Ammon's horn (tissue), 1 donor: ENCODE measurements at places on chromosomes 5 and 9.

- DNase-seq, result no peak
Observed at GRCh38 chr5:123433596-123433995, 10.4 kb upstream of the CEP120 start.

DNA sequence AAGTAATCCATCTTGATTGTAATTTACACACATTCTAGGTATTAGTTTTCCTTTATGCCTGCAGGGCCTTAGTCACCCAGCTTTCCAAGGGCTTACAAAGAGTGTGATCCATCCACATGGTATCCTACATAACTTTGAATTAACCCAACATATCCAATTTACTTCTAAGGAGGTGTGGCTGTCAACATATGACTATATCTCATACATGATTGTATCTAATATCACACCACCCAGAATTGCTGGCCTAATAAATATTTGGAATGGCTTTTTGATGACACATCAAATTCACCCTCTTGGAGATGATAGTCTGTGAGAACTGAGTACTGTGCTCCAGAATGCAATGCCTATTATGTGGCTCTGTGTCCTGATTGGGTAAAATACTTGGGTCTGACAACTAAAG, 363.3 kb upstream of the GRIN3A start:
- no peak for DNase-seq

GRCh38 chr5:157182143-157182757, 1.6 kb downstream of the ITK start:
- DNase-seq, result no peak

DNA sequence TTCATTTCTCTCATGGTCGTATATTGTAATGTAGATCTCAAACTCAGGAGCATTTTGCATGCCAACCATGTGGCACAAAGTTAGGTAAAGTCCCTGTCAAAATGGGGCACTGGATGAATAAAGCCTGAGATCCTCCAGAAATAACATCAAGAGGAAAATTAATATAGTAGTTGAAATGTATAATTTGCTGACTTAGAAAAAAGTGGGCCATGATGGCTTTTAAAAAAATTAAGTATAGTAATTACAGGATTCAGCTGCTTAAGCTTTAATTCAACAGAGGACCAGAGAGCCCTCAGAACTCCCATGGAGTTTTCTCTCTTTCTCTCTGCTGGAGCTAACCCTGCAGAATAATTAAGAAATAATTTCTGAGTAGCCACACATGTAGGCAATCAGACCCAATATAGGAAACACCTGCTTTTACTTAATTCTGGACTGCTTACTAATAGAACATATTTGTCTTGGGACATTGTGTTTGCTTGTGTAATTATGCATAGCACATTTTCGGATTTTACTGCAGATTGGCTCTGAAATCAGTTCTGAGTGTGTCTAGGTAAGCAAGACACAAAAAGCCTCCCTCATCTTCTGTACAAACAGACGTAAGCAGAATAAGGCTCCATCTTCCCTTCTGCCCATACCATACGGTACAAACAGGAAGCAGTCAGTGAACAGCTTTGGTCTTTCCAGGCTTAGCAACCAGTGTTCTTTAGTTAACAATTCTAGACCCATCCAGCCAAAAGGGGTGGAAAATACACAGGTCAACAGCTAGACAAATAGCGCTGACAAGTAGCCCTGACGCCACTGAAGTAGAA, 26.5 kb upstream of the PCSK1 start:
- no peak for DNase-seq

- DNase-seq, result no peak
Observed at GRCh38 chr5:622359-622758, 10.2 kb downstream of the CEP72 start.

GRCh38 chr9:37364751-37365360, 57.6 kb upstream of the GRHPR start:
- no peak for DNase-seq

DNA sequence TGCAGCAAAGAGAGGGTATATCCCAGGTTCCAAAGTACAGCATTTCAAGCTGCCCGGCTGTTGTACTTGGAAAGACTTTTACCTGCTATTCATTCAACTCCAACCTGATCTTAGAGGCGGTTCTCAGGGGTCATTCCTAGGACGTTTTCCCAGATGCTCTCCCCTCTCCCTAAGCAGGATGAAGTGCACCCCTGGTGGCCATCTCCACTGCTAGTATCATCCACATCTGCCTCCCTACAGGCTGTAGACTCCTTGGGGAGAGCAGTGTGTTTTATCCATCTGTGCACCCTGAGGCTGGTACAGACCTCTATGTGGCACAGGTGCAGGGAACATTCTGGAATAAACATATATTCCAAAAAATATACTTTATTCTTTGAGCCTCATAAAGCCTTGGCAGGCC, 56.8 kb downstream of the PTPN3 start:
- DNase-seq, result no peak

DNA sequence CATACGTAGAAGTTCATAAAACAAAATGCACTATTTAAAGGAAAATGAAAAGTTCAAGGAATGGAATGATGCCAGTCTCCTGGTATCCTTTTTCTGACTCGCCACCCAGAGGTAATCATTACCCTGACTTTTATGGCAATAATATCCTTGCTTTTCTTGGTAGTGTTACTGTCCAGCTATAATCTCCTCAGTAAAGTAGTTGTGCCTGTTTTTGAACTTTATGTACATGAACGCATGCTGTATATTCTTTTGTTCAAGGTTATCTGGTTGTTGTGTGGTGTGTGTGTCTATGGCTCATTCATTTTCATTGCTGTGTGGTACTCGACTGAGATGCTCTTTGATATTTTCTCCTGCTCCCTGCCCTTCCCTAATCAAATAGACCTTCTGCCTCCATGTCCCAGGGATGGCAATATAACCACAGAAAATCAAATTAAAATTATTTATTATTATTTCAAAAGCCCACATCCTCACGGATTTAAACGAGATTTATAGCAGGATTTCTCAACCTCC, 29.2 kb upstream of the FBP1 start:
- no peak for DNase-seq
